NCI-H1105 treated with DMSO at 0.1 percent for 48 hours (cell line): ENCODE measurements at places on chromosomes 12 and 14.

DNA sequence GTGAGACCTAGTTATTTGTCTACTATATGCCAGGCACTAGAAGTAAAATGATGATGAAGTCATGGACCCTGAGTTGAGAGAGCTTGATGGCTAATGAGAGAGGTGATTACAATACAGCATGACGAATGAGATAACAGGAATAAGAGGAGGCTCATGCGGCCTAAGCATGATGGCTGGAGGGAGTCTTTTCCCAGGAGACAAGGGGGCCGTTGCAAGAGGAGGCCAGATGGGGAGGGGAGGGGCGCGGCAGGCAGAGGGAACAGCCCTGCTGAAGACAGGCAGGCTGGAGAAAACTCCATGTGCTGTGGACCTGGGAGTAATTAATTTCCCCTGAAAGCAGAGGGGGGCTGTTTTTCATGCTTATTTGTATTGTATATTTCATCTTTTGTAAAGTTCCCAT, 144.7 kb upstream of the RFLNA start:
- no peak for DNase-seq

GRCh38 chr12:48151103-48151771, 6.1 kb downstream of the ASB8 start:
- no peak for DNase-seq

DNA sequence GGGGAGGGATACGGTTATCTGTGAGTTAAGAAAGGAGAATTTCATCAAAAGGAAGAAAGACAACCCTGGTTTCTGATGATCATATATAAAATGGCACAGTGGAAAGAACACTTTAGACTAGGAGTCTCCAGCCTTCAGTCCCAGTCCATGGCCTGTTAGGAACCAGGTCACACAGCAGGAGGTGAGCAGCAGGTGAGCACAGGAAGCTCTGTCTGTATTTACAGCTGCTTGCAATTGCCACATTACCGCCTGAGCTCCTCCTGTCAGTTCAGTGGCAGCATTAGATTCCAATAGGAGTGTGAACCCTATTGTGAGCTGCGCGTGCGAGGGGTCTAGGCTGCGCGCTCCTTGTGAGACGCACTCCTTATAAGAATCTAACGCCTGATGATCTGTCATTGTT, 137.9 kb downstream of the BTG1 start:
- no peak for DNase-seq

DNA sequence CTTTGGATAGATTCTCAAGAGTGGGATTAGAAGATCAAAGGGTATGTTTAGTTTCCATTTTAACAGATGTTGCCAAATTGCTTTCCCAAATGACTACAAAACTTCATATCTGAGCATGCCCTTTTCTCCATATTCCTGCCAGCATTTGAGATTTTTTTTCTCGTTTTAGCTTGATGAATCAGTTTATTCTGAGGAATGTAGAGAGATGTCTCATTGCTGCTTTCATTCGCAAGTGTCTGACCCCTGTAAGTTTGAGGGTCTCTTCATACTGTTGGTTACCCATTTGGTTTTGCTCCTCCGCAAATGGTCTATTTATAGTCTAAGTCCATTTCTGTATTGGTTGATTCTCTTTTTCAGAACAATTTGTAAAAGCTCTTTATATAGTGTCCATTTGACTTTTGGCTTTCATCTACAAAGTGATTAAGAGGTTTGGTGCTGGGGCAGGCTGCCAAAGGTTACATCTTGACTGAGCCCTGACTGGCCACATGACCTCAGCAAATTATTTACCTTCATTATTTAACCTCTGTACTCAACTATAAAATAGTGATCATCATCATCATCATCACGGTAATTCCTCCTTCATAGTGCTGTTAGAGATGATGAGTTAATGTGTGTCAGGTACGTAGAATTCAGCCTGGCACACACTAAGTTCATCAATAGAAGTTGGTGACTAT, 33.6 kb downstream of the HCAR2 start:
- no peak for DNase-seq

GRCh38 chr14:58866391-58866790, 228.6 kb downstream of the DACT1 start:
- DNase-seq = no peak

DNA sequence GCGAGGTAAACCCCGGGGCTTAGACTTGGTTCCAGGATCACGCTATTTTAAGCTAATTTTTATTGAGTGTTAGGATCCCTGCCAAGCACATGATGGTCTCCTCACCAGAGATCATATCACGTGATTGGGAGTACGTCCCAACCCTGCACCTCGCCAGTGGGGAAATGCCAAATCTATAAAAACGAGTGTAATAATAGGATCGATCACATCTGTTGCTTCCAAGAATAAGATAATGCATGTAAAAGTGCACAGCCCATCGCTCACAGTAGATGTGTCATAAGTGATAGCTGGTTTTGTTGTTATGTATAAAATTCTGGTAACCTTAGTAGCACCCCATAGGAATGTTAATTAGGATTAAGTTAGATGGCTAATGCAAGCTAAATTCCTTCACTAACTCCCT, 581.0 kb upstream of the TMEM132C start:
- no peak for DNase-seq

- no peak for DNase-seq
These were observed at the start of gene ALDH1L2 for GRCh38 chr12:105084251-105085250. TSS of gene ALDH1L2 (minus strand) at chr12:105084458. CDS start at chr12:105084436, 22 bp downstream.

DNA sequence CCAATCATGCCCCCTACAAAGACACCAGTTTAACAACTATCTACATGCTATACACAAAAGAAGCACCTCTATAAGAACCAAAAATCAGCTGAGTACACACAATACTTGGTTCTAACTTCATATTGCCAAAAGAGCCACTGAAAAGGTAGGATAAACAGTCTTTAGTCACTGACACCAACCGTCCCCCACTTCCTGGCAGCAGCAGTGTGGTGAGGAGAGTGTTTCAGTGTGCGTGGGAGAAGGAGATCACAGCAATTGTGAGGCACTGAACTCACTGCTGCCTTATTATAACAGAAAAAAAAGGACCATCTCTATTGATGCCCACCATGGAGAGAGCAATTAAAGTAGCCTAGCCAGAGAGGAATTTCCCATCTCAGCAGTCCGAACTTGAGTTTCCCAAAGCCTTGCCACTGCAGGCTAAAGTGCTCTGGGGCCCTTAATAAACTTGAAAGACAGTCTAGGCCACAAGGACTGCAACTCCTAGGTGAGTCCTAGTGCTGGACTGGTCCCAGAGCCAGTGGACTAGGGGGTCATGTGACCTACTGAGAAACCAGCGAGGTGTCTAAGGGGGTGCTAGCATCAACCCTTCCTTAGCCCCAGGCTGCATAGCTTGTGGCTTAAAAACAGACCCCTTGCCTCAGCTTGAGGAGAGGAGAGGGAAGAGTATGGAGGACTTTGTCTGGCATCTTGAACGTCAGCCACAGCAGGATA, 37.1 kb upstream of the LMNTD1 start:
- no peak for DNase-seq

- DNase-seq = no peak
These were observed 248.7 kb upstream of the PELI2 start for GRCh38 chr14:55869397-55870049.

DNA sequence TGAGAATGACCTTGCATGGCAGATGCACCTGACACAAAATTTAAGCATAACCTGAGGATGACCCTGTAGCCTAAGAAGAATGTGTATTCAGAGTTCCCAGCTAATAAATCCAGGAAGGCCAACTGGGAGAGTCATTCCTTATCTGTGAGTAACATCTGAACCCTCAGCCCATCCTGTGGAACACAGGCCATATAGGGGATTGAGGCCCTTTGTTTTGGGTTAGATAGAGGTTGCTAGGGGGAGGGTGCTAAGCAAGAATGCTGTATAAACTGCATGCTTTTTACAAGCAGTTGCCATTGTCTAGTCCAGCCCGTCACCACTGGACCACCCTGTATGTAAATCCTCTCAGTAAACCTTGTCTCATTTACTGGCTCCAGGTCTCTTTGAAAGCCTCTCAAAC, 77.0 kb downstream of the BICD1 start:
- no peak for DNase-seq

GRCh38 chr12:100913872-100914592, 119.5 kb downstream of the ANO4 start:
- DNase-seq = no peak

- no peak for DNase-seq
These were observed 2.1 kb upstream of the B4GALNT3 start for GRCh38 chr12:457676-458075.

DNA sequence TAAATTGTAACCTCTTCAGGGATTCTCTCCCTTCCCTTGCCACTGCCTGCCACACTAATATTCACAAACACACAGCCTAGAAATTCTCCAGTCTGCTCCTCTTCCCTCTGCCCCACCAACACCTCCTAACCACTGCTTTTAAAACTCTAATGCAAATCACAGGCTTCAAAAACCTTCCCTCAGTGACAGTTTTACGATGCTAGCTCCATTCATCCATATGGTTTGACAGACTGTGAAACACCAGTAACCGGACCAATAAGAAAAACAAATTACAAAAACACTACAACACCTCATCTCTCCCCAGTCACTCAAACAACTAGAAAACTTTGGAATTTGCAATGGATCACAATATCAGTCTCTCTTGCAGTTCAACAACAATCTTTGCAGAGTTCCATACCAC, 5.7 kb downstream of the DPF3 start:
- DNase-seq = no peak
